ENCODE measurements at places on chromosomes 5 and 9. TPM values are rescaled to one million over a fixed set of nuclear protein-coding genes. Genes with fewer than 3 reads are reported as not detected.

GRCh38 chr9:131503626-131504465 is 1.1 kb downstream of the POMT1 start:
- peak; percentile 8 for DNase-seq

- peak; percentile 70 for DNase-seq
These were observed 71.0 kb downstream of the FER start for GRCh38 chr5:108818613-108819272.

Gene CAPSL
- total RNA-seq: 0.33 TPM

DNA sequence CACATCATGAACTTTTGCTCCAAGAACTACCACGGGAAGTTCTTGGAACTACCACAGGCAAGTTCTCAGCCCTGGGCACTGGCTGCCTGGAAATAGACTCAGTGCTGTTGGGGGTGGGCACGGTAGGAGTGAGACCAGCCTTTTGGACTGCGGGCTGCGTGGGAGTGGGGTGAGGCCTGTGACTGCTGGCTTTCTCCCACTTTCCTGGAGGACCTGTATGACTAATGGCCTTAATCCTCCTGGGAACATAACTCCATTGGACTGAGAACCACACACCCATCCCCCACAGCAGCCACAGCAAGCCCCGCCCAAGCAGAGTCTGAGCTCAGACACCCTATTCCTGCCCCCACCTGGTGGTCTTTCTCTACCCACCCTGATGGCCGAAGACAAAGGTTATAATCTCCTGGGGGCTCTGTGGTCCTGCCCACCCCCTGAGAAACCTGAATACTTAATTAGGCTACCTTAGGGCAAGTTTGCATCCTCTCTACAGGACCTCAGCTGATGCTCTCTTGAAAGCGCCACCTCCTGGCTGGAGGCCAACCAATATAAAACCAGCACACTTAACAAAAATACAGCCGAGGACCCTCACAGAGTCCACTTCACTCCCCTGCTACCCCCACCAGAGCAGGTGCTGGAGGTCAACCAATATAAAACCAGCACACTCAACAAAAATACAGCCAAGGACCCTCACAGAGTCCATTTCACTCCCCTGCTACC is 112.6 kb downstream of the CACNA1B start:
- no peak for DNase-seq

Gene TERT
- not detected for total RNA-seq
